ENCODE measurements at places on chromosomes 5 and 9.

GRCh38 chr5:93151121-93151520 lies 429.9 kb downstream of the NR2F1-AS1 start:
- no peak for DNase-seq

- no peak for DNase-seq
These were observed 75.6 kb downstream of the PSMB7 start for GRCh38 chr9:124339603-124340146.

GRCh38 chr9:100108559-100108958 lies 9.5 kb downstream of the INVS start:
- DNase-seq, result no peak

GRCh38 chr9:134662143-134662876 lies 20.7 kb downstream of the COL5A1 start:
- no peak for DNase-seq

DNA sequence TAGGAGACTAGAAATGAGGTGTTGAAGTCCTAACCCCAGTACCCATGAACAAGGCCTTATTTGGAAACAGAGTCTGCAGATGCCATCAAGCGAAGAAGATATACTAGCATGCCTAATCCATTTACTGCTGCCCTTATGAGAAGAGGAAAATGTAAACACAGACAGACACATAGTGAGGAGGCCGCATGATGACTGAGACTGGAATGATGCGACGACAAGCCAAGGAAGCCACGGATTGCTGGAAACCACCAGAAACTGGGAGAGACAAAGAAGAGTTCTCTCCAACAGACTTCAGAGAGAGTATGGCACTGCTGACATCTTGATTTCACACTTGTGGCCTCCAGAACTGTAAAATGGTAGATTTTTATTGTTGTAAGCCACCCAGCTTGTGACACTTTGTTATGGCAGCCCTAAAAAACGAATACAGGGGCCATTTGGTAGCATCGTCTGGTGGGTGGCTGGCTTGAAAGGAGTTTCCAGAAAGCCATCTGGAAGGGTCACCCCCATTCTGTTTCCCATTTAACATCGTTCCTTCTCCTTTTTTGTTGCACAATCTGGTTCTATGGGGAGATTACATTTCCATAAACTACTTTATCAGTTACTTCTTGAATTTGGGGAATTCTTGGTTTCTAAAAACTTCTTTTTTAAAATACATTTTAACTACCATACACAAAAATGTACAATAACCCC lies 193.1 kb downstream of the HSD17B3 start:
- no peak for DNase-seq

DNA sequence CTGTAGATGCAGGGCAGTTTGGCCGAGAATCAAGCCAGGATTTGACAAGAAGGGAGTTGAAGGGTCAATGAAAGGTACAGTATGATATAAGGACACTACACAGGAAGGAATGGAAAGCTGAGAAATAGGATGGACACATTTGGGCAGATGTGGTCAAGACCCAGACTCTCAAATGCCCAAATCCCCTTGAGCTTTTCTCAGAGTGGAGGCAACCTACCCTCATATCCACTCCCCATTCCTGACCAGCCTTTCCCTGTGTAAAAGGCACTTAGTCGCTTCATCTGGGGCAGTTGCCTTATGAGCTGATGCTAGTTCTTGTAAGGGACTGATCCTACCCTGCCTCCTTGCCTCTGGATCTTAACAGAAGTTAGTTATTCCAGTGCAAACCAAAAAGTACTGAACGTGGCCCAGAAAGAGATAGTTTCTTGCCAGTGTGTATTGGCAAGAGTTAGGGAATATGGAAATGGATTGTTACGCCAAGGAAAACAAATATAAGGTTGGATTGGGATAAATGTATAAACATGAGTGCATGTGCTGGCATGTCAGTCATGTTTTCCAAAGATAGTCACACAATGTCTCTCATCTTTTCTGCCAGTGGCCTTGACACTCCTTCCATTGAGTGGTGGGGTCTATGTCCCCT lies 4.1 kb upstream of the MCCC2 start:
- no peak for DNase-seq

- DNase-seq, result no peak
These were observed 219.1 kb downstream of the FANCC start for GRCh38 chr9:95098391-95098921.

DNA sequence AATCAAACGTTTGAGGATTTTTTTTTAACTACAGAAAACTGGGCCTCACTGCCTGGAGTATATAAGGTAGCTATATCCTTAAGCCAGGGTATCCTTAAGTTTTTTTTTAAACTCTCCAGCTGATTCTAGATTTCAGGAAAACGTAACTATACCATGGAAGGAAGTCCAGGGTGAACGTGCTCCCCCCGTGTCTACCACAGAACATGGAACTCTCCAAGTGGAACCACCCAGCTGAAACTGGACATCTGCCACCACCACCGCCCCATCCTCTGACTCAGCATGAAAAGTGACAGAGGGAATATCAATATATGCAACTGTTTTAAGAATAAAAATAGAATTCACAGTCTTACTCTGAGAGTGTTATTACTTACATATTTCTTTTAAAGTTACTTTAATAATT lies 61.3 kb downstream of the DROSHA start:
- no peak for DNase-seq

DNA sequence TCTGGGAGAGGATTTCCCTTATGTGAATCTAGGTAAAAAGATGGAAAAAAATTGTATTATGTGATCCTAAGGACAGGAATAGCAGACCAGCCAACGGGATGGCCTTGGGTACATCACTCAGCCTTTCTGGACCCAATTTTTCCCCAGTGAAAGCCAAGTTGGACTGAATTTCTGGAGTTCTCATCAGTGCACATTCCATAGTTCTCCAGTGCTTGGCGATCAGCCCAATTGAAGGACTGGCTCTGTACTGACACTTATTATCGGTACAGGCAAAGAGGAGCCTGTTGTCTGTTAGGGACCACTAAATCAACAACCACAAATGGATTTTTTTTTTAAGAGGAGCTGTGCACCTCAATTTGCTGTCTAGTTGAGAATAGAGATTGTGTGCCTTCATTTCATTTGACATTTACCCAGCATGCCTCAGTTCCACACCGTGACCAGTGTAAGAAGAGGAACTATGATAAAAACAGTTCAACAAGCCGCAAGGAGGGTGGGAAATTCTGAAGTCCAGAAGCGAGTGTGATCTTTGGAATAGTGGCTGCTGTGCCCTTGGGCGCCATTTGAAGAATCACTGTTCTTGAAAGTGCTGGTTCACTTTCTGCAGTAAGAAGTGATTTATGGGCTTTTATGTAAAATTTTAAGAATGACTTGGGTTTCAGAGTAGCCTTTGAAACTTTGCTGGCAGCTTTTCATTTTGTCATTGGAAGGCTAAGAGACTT lies 8.0 kb downstream of the ARL10 start:
- no peak for DNase-seq

DNA sequence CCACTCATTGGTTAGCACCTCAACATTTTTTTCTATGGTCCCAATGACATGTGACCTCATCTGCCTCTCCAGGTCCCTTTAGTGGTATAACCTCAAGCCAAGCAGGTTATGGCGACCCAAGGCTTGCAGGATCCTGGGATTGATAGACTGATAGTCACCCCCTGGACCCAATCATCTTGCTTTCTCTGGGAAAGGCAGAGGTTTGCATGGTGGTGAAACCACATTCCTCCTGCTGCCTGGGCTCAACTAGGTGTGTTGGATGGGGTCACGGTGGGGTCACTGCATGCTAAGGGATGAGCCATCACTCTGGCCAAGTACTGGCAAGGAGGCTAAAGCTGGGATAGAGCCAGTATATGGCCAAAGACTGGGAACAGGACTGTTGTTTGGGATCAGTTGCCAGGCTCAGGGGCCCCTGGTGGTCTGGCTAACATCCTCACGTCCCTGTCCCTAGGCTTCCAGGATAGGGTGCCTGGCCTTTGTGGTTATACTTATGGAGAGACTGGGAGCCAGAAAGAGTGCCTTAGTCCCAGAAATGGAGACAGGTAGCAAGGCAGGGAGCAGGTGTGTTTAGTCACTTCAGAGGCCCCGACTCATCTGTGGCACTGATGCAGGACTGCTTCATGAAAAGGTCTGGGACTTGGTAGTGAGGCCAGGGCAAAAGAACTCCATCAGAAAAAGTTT lies 4.6 kb upstream of the SMIM32 start:
- no peak for DNase-seq

DNA sequence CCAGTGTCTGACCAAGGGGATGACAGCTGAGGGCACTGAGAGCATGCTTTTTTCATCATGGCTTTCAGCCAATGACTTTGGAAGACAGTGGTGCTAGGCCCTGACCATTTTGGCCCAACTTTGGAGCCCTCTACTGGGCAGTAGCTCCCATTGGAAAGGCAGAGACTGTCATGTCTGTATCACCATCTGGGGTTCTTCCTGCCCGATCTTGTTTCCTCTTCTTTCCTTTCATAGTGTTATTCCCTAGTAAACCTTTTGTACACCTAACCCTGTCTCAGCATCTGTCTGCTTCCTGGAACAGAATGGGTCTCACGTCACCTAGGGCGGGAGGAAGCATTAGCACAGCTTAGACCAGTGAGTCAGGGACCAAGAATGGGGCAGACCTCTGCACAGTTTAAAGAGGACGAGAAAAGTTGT lies 97.4 kb upstream of the MAST4 start:
- no peak for DNase-seq

DNA sequence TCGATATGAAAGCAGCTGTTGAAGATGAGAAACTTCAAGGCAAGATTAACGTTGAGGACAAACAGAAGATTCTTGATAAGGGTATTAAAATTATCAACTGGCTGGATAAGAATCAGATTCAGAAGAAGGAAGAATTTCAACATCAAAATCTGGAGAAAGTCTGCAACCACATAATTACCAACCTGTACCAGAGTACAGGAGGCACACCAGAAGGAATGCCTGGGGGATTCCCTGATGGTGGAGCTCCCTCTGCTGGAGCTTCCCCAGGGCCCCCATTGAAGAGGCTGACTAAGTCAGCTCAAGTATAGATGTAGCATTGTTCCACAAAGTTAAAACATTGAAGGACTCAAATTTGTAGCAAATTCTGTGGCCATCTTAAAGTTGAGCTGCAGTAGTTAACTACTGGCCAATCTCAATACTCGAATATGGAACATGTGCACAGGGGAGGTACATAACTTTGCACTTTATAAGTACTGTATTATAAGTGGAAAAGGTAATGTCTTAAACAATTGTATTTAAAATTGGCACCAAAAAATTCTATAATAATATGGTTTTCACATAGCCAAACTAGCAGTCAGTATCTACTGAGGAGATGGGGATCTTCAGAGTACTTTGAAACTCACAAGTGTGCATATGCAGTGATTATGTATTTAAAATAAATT lies 237.5 kb downstream of the CHSY3 start:
- DNase-seq, result no peak

DNA sequence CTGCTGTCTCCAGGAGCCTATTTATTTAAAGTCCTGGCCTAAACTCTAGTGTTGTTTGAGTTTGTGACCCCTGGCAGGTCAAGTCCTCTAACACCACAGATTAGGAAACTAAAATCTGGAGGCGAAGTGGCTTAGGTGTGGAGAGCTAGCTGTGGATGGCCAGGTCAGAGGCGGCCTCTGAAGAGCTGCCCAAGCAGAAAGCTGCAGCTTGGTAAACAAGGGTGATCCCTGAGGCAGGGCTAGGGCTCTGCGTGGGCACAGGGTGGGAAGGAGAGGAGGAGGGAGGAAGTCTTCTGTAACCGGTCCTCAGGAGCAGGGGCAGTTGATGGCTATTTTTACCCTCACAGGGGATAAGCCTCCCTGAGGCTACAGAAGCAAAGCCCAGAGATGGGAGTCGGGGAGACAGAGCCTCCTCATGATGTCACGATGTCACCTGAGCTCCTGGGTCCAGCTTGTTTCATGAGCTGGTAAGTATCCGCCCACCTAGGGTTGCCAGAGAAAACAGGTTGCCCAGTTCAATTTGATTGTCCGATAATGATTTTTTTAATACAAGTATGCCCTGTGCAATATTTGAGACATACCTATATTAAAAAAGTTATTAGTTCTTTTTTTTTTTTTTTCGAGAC lies 25.9 kb upstream of the BOD1 start:
- no peak for DNase-seq

DNA sequence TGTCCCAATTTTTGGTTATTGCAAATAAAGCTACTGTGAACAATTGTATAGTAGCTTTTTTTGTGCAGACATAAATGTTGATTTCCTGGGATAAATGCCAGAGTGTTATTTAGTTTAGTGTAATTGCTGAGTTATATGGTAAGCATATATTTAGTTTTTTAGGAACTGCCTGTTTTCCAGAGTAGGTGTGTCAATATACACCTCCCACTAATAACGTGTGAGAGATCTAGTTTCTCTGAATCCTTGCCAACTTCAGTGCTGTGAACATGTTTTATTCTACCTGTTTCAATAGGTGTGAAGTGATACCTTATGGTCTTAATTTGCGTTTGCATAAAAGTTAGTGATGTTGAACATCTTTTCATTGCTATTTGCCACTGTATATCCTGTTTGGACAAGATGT lies 9.1 kb upstream of the OR2S2 start:
- no peak for DNase-seq

DNA sequence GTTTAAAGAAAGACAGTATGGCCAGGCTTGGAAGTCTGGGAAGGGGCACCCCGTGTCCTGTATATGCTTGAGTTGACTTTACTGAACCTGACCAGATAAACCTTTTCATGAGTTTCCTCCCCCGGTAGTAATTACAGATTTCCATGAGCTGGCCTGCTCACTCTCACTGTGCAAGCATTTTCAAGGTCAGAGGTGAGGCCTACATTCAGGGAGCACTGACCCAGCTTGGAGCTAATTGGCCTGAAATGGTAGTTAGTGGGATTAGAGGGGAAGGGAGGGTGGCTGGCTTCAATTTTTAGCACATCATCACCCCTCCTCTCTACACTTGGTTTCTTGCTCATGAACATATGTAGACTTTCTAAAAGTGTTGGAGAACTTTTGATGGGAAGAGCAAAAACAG lies 99.2 kb downstream of the PSAT1 start:
- DNase-seq, result no peak

GRCh38 chr5:9543311-9543920 lies 2.5 kb downstream of the SEMA5A start:
- DNase-seq, result no peak

DNA sequence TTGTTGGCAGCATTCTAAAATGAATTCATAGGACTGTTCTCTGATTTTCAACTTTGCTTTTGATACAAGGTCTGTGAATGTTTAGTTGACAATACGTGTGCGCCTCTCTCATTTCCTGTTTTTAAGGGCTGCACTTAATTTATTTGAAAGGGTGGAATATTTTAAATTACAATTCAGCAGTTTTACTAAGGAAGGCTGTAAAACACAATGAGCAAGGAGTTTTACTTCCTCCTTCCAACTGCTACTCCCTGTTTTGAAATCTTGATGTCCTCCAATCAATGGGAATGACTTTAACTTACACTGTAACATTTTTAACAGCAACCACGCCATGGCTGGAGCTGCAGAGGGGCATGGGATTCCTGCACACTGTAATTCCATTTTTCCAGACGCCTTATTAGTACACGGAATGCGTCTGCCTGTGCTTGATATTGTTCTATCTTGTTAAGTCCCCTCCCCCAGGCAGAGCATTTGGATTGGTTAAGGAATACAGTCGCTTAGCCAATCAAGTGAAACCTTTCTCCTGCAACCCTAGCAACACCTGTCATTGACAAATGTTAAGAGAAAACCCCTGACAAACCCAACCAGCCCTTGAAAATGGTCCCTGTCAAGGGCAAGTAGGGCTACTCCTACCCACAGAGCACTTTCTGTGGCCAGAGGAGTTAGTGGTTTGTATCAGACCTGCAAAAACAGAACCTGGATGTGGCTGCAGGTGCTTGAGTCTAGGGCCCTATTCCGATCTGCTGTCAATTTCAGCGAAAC lies 12.5 kb upstream of the ZSWIM6 start:
- no peak for DNase-seq

- no peak for DNase-seq
These were observed 37.1 kb downstream of the TENT4A start for GRCh38 chr5:6750142-6750840.

- DNase-seq, result peak; percentile 49
These were observed 2.3 kb upstream of the TNIP1 start for GRCh38 chr5:151083081-151083676.

Measured in activated CD4-positive, alpha-beta T cell treated with anti-CD3 and anti-CD28 coated beads for 24 hours (primary cell).